Ascending aorta (tissue), 2 donors: ENCODE measurements at places on chromosomes 16 and 17. TPM values are rescaled to one million over a fixed set of nuclear protein-coding genes. Genes with fewer than 3 reads are reported as not detected.

The TBC1D24 gene
- total RNA-seq: 22.5 TPM

The TANGO6 gene
- total RNA-seq: 3.7 TPM

The HSPB9 gene
- total RNA-seq: not detected

The TEX19 gene
- not detected for total RNA-seq

The PRSS22 gene
- not detected for total RNA-seq

The PRR29 gene
- 1.5 TPM for total RNA-seq
